ENCODE measurements at places on chromosomes 6 and 20.

DNA sequence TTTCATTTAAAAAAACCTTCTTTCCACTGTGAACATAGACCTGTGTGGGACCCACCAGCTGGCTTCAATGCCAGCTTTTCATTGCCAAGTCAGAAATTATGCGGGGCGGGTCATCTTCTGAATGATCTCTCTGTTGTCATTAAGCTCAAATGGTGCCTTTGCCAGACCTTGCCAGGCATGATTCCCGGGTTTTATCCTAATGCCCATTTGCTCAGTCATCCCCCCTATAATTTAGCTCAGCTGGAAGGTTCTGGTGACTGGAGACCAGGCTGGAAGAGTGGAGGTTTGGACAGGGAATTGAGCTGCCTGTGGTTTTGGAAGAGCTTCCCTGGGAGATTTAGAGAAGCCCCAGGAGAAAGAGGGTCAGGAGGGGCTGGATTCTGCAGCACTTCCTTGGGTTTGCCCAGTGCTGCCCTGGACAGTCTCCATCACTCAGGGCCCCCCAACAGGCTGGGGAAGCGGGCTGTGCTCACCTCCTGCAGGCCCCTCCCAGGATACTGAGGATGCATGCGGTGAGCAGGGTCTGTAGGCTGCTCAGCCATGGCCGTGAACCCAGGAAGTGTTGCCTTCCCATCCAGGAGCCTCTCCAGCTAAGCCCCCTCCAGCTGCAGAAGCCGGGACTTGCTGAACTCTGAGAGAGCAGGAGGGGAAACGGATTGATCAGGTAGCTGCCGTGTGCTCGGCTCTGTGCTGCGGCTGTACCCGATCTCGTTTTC, 273.0 kb downstream of the CDH4 start:
- no peak for DNase-seq

GRCh38 chr20:5741089-5741488, 9.1 kb upstream of the SHLD1 start:
- DNase-seq = no peak

DNA sequence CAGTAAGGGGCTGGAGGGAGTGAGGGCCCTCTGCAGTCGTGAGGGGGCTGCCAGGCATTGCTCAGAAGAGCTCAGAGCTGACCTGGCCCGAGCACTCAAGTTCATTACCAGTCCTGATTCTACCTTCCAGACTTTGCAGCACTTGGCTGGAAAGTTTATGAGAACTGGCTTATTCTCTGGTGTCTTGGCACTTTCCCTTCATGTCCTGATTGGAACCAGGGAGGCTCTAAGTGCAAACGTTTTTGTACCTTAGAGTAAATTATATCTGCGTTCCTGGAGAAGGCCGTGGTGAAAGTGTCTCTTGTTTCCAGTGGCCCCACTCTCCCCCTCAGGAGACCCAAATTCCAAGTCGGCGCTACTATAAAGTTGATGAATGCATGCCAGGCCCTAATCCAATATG, 402.3 kb downstream of the CDC5L start:
- no peak for DNase-seq

DNA sequence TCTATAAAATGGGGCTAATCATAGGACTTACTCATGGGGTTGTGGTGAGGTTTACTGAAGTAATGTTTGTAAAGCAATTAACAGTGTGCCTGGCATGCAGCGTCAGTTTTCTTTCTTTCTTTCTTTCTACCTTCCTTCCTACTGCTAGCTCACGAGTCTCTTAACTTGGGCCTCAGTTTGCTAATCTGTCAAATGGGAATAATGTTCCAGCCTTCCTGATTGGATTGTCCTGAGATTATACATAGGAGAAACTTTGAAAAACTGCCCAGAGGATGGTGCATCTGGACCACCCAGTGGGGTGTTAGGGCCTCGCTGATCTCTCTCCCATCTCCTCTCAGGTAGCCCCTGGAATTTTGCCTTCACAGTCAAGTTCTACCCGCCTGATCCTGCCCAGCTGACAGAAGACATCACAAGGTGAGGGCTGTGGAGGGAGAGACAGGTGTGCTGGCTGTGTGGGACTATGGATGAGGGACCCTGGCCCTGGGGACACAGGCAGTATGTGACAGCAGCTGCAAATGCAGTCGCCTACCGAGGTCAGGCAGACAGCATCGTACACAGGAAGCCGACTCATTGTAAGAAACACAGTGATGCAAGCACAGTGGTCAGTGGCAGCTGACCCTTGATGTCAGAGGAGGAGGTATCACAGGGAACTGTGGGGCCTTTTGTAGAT, 27.5 kb downstream of the EPB41L1 start:
- no peak for DNase-seq

DNA sequence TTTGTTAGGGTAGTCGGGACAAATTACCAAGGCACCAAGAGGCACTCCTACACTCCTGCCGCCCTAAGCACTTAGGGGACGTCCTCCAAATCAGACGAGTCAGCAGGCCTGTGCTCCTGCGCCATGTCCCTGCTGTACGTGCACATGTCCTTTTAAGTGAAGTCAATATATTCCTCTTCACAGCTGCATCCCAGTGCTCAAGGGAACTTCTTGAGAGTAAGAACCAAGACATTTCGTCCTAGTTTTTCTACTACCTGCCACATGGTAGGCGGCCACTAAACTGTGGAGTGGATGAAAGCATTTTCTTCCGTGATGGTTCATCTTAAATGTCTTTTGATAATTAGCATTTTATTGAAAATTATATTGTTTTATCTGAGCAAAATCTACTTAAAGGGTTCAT, 100.7 kb downstream of the RPP40 start:
- DNase-seq = no peak

DNA sequence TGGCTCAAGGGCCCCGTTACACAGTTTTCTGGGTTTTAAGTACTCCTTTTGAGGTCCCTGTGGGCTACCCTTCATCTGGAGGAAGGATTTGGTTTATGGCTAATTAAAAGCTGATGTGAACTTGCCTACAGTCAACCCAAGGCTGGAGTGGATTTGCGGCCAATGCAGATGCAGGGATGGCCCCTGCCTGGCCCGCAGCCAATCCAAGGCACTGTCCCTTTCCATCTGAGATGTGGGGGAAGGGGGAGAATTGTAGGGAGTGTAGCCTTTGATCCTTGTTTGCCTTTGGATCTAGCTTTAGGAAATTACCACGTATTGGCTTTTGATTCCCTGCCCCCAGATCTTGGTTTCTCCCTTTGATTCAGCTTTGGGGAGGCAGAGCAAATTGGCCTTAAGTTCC, 128.0 kb upstream of the GGTLC1 start:
- no peak for DNase-seq

- DNase-seq = no peak
Observed at GRCh38 chr20:64156136-64156885, 7.9 kb upstream of the MYT1 start.

DNA sequence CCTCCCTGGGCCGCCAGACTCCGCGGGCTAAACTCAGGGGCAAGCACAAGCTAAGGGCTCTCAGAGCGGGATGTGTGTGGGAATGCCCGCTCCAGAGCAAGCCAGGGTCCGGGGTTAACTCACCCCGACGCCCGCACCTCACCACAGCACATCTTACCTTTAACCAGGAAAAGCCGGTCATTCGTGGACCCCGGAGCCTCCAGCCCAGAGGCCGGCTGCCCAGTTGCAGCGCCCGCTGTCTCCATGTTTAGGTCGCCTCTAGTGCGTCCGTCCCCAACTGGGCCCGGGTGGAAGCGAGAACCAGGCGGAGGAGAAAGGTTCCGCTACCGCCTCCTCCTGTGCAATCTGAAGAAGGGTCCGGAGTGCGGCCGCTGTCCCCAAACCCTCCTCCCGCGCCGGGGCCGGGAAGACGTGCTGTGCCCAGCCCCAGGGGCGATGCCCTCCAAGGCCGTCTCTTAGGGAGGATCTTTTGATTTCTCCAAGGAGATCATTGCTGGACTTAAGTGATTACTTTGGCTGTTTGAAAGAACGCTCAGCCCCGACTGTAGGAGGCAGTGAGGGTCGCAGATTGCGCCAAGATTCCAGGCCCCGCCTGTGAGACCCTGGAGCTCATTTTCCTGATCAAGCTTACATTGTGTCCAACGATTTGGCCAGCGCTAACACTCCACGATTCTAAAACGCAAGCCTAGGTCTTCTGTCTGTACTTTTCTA, at the start of gene TMEM242:
Gene TMEM242 (minus strand): TSS at position 265 of the 711 bp plus-strand sequence. CDS start 20 bp downstream, at position 245.
- peak; percentile 82 for DNase-seq

GRCh38 chr6:139931747-139932146, 557.3 kb upstream of the CITED2 start:
- DNase-seq = no peak

DNA sequence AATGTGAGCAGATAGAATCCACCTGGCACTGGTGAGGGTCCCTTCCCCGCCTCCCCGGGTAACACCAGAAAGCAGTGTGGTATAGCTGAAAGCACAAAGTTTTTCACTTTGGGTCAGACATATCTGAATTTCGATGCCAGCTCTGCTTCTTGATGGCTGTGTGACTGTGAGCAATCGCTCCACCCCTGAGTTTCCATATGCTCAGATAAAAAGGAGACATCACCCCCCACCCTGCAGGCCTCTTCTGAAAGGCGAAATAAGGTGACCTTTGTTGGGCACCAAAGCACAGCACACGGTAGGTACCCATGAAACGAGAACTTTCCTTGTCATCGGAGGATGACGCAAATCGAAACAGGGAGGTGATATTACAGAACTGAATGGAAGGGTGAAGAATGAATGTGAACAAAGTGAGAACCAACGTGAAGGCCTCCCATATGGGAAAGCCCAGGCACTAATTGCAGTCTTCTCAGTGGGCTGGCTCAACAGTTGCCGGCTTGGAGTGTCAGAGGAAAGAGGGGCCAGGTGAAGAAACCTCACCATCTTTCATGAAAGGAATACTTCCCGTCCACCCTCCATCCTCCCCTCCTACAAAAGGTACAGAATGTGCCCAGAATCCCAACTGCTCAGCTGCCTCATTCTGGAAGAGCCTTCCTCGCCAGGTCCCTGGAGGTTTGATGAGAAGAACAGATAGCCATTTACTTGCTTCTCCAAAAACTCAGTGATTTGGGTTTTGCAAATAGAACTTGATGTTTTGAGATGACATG, 61.8 kb downstream of the NFATC2 start:
- DNase-seq = no peak

- no peak for DNase-seq
Observed at GRCh38 chr6:83908813-83909212, 49.3 kb downstream of the CYB5R4 start.

- no peak for DNase-seq
Observed at GRCh38 chr6:11076540-11076939, 17.1 kb upstream of the SMIM13 start.

- DNase-seq = no peak
Observed at GRCh38 chr6:82178077-82178758, 69.3 kb downstream of the IBTK start.

GRCh38 chr20:48787861-48788375, 39.9 kb downstream of the PREX1 start:
- no peak for DNase-seq

- no peak for DNase-seq
Observed at GRCh38 chr20:3784863-3785239, 1.7 kb downstream of the CENPB start.

DNA sequence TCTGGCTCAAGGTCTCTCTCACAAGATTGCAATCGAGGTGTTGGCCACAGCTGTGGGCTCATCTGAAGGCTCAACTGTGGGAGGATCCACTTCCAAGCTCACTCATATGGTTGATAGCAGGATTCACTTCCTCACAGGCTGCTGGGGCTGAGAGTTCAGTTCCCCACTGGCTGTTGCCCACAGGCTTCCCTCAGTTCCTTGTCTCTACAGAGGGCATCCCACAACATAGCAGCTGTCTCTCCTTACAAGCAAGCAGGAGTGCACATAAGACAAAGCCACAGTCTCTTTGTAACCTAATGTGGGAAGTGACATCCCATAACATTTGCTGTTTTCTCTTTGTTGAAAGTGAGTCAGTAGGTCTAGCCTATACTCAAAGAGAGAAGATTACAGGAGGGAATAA, 14.0 kb downstream of the SPATS1 start:
- no peak for DNase-seq

- no peak for DNase-seq
Observed at GRCh38 chr6:157144859-157145568, 178.3 kb downstream of the TMEM242 start.

- no peak for DNase-seq
Observed at GRCh38 chr20:25136643-25137559, 55.0 kb upstream of the VSX1 start.

DNA sequence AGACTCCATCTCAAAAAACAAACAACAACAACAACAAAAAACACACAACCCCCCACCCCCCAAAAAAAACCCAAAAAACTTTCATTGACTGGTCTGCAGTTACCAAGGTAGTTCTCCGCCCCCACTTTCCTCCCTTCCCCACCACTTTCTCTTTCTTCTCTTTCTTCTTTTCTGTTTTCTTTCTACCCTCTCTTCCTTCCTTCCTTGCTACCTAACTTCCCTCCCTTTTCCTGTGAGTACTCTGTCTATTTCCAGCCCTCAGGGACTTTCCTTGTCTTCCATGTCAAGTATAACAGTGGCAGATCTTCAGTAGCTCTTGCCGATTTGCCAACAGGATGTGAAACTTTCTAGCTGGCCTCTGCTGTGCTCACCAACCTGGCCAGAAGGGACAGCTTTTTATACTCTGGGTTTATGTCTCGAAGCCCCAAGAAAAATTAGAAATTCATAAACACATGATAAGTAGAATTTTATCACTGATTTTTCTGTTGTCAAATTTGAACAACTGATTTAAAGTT, 399.5 kb downstream of the QKI start:
- DNase-seq = no peak

DNA sequence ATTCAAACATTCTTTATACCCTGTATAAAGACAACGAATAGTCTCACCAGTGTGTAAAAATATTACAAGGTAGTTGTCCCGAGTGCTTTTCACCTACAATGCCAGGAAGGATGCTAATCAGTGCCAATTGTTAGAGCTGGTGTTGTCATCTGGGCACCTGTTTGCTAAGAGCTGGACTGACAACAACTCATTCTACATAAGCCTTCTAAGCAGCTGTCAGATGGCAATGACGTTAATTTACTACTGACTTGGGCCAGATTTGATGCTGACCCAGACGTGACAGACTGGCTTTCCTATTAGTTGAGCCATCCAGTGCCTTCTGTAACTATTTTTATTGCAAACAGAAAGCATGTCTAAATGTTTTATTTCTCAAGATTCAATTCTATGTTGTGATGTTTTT, 355.2 kb downstream of the ADGRB3 start:
- DNase-seq = no peak

DNA sequence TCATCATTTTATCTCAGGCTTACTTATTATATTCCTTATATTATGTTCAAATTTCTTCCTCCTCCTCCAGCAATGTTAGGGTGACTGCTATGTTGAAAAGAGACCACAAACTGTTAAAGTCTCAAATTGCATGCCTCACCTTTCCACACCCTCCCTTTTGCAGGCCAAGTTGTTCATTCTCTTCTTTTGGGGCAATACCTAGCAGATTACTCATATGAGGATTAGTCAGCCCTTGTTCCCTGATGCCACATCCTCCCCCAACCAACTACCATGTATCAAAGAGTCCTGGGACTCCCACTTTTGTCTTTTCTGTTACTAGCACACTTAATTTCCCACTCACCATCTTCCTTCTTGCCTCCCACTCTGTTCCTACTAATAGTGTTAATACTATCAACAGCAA, 434.7 kb downstream of the BCKDHB start:
- no peak for DNase-seq

GRCh38 chr6:79231101-79231500, 3.4 kb downstream of the HMGN3 start:
- DNase-seq = no peak

Measured in stimulated activated CD8-positive, alpha-beta memory T cell treated with anti-CD3 and anti-CD28 coated beads, Interleukin-12 subunit alpha, Interleukin-12 subunit beta, amount 100 ng/mL, for 4 hours (primary cell).